ENCODE measurements at places on chromosomes 16 and 17.

GRCh38 chr17:66865151-66865550 lies 30.2 kb downstream of the CACNG5 start:
- no peak for DNase-seq

DNA sequence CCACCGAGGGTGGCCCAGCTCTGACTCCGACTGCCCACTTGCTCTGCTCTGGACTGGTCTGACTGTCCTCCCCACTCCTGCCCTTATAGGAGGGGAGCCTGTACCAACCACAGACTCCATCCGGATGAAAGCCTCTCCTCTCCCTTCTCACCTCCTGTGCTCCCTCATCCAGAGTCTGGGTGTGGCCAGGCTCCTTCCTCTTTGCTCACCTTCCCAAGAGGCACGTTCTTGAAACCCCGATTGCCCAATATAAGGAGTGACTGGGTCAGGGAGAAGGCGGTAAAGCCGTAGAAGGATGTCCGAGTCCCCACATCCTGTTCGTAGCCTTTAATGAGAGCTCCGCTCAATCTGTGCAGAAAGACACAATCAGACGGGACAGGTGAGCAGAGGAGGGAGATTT lies 17.1 kb downstream of the ST6GALNAC1 start:
- no peak for DNase-seq

- DNase-seq: no peak
Observed at GRCh38 chr16:88993166-88993761, 16.3 kb upstream of the CBFA2T3 start.

GRCh38 chr16:10971560-10971961 lies 27.2 kb downstream of the CLEC16A start:
- DNase-seq: peak; percentile 72

DNA sequence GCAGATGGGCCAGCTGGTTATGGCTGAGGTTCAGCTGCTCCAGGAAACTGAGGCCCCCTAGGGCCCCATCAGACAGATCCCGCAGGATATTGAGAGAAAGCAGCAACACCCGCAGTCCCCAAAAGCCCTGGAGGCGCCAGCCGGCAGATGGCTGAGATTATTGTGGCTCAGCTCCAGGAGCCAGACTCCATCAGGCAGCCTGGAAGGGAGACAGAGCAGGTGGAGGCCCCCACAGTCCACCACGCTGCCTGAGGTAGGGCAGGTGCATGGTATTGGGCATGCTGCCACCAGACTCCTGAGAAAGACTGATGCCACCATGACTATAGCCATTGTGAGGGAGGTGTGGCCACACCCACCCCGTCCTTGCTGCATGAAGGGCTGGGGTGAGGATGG lies 9.5 kb upstream of the TMEM101 start:
- DNase-seq: no peak

DNA sequence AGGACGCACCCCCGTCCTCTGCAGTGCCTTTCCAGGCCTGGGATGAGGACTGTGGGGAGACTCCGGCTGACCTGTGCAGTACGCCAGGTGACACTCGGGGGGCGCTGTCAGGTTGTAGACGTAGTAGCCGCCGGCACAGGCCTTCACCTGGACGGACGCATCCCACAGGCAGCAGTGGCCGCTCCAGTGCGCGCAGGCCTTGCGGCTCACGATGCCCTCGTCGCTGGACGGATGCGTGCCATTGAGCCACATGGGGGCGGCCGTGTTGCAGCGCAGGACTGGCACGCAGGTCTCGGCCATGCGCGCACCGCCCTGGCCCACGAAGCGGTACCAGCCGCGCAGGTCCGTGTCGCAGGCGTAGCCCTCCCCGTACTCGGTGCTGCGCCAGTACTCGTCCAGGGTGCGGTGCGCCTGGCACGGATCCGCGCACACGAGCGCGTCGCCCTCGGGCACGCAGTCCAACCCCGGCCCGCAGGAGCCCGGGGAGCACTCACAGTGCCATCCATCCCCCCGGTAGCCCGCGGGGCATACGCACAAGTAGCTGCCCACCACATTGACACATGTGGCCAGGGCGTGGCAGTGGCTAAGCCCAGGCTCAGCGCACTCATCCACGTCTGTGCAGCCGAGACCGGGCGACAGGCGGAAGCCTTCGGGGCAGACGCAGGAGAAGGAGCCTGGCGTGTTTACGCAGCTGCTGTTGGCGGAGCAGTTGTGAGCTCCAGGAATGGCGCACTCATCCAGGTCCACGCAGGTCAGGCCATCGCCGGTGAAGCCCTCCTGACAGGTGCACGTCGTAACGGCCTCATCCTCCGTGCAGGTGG lies 3.9 kb downstream of the UMOD start:
- DNase-seq: peak; percentile 82

DNA sequence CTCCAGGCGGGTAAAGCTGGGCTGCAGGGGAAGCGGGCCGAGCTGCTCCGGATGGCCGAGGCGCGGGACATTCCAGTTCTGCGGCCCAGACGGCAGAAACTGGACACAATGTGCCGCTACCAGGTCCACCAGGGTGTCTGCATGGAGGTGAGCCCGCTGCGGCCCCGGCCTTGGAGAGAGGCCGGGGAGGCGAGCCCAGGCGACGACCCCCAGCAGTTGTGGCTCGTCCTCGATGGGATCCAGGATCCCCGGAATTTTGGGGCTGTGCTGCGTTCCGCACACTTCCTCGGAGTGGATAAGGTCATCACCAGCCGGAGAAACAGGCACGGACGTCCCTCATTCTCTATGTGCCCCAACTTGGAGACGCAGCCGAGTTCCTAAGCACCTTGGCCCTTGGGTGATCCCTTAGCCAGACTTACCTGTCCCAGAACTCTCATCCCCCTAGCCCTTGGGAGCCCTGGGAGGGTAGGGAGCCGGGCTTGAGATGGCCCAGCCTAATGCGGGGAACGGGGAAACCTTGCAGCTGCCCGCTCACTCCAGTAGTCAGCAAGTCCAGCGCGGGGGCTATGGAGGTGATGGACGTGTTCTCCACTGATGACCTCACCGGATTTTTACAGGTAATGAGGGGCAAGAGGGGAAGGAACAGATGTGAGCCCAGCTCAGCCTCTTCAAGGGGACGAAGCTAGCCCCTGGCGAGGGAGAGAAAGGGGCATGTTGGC lies 806 bp downstream of the MRM1 start:
- no peak for DNase-seq

DNA sequence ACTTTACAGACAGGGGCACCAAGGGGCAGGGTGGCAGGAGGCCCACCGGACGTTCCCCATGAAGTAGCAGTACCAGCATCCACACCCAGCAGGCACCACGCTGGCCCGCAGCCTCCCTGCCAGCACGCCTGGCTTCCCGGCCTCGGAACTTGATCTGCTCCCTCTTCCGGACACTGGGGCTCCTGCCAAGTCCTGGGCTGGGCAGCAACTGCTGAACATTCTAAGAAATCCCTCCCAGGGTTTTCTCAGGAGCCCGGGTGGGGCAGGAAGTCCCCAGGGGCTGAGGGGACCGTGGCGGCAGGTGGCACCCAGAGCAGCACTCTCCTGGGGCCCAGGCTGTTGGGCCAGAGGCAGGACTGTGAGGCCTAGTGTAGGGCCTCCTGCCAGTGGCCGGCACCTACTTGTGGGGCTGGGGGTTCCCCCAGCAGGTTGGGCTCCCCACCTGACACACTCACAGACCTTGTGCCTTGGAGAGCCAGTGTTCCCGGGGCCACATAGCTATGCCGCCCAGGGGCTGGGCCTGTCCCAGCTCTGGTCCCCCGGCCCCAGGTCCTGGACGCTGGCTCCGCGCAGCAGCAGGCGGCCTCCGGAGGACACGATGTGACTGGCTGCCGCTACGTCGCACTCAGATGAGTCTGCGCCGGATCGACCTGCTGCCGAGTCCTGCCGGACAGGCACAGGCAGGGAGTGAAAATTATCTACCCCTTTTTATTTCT lies 86.2 kb upstream of the CBX4 start:
- peak; percentile 63 for DNase-seq

- DNase-seq: no peak
Observed at GRCh38 chr16:29844575-29845331, 18.3 kb downstream of the CDIPT start.

DNA sequence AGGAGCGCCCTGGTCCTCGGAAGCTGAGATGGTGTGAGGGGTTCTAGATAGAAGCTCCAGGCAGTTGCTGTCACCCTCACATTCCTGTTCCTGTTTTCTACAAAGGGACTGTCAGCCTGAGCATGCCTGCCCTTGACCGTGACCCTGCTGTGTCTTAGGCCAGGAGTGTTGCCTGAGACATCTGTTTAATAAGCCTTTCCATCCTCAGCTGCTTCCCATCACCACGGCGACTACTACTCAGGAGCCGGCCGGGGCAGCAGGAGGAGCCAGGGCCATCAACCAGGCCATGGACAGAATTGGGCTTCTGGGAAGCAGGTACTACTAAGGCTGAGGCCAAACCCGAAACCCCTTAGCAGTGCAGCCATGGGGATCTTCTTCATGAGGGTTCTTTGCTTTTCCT lies 151.4 kb downstream of the KATNIP start:
- DNase-seq: no peak

- DNase-seq: no peak
Observed at GRCh38 chr16:11470676-11471415, 115.9 kb downstream of the LITAF start.

All from iPS-NIHi11 (cell line).